Placental pericyte (primary cell): ENCODE measurements at places on chromosomes 7 and 10. TPM values are rescaled to one million over a fixed set of nuclear protein-coding genes. Genes with fewer than 3 reads are reported as not detected.

The LDB3 gene
- under 0.01 TPM in 1 of 2 replicates, not detected in the other for total RNA-seq

The SRGN gene
- 8.3 and 29.1 TPM in 2 replicates for total RNA-seq

The JAKMIP3 gene
- total RNA-seq: under 0.01 TPM in 2 replicates

The CRYGN gene
- total RNA-seq: not detected in 2 replicates

The PDE6C gene
- total RNA-seq: not detected in 2 replicates

The MAD1L1 gene
- total RNA-seq: 37.2 and 47.2 TPM in 2 replicates

The HIPK2 gene
- total RNA-seq: 18.8 and 22.6 TPM in 2 replicates

The PTPRN2 gene
- total RNA-seq: 0.14 TPM in 1 of 2 replicates, not detected in the other

The ABCB4 gene
- total RNA-seq: 0.86 TPM in 1 of 2 replicates, not detected in the other

The ELMO1 gene
- 0.22 TPM in 1 of 2 replicates, not detected in the other for total RNA-seq

The RET gene
- total RNA-seq: 0.22 and 0.43 TPM in 2 replicates

The H2BK1 gene
- not detected in 2 replicates for total RNA-seq

The AGBL3 gene
- total RNA-seq: 0.22 and 0.72 TPM in 2 replicates

The ANK3 gene
- 6.6 and 7.7 TPM in 2 replicates for total RNA-seq

The BLNK gene
- not detected in 2 replicates for total RNA-seq

The IRF5 gene
- total RNA-seq: 0.44 TPM in 1 of 2 replicates, not detected in the other

The NPY4R gene
- 0.22 TPM in 1 of 2 replicates, not detected in the other for total RNA-seq

The CPVL gene
- 0.14 and 1.1 TPM in 2 replicates for total RNA-seq

The SPDYE9 gene
- total RNA-seq: not detected in 2 replicates

The OGDHL gene
- total RNA-seq: 0.14 and 0.22 TPM in 2 replicates

The ZP3 gene
- total RNA-seq: 0.43 and 1.8 TPM in 2 replicates

The SH2B2 gene
- total RNA-seq: 2.0 and 2.4 TPM in 2 replicates

The ADIRF gene
- total RNA-seq: 1.0 TPM in 1 of 2 replicates, not detected in the other

The TUBB8 gene
- total RNA-seq: not detected in 2 replicates

The GNAT3 gene
- not detected in 2 replicates for total RNA-seq

The TMEM176B gene
- total RNA-seq: 0.29 TPM in 1 of 2 replicates, not detected in the other

The BTBD16 gene
- total RNA-seq: not detected in 2 replicates

The CALHM3 gene
- total RNA-seq: not detected in 2 replicates

The CNPY1 gene
- total RNA-seq: not detected in 2 replicates

The TOMM7 gene
- total RNA-seq: 67.4 and 134 TPM in 2 replicates

The EBLN1 gene
- not detected in 2 replicates for total RNA-seq

The CRPPA gene
- 1.3 and 2.9 TPM in 2 replicates for total RNA-seq

The ATP5F1C gene
- total RNA-seq: 172 and 240 TPM in 2 replicates

The CYP26C1 gene
- total RNA-seq: 0.14 TPM in 1 of 2 replicates, not detected in the other

The ACSM6 gene
- not detected in 2 replicates for total RNA-seq

The GRID2IP gene
- total RNA-seq: not detected in 2 replicates

The DYNC1I1 gene
- total RNA-seq: 0.44 and 1.3 TPM in 2 replicates

The OPN1SW gene
- not detected in 2 replicates for total RNA-seq

The NPY4R2 gene
- not detected in 2 replicates for total RNA-seq

The GFRA1 gene
- 6.0 and 22.5 TPM in 2 replicates for total RNA-seq

The PDLIM1 gene
- 37.9 and 105 TPM in 2 replicates for total RNA-seq

The C10orf95 gene
- not detected in 2 replicates for total RNA-seq

The MMD2 gene
- not detected in 2 replicates for total RNA-seq
